Activated CD4-positive, alpha-beta memory T cell treated with anti-CD3 and anti-CD28 coated beads, Interleukin-2, amount 10 ng/mL, durations not matched to agents 7 days and 5 days (primary cell): ENCODE measurements at places on chromosomes 11 and 22. TPM values are rescaled to one million over a fixed set of nuclear protein-coding genes. Genes with fewer than 3 reads are reported as not detected.
A peak's percentile ranks its signal among the peaks of the same experiment; 100 is the strongest.

DNA sequence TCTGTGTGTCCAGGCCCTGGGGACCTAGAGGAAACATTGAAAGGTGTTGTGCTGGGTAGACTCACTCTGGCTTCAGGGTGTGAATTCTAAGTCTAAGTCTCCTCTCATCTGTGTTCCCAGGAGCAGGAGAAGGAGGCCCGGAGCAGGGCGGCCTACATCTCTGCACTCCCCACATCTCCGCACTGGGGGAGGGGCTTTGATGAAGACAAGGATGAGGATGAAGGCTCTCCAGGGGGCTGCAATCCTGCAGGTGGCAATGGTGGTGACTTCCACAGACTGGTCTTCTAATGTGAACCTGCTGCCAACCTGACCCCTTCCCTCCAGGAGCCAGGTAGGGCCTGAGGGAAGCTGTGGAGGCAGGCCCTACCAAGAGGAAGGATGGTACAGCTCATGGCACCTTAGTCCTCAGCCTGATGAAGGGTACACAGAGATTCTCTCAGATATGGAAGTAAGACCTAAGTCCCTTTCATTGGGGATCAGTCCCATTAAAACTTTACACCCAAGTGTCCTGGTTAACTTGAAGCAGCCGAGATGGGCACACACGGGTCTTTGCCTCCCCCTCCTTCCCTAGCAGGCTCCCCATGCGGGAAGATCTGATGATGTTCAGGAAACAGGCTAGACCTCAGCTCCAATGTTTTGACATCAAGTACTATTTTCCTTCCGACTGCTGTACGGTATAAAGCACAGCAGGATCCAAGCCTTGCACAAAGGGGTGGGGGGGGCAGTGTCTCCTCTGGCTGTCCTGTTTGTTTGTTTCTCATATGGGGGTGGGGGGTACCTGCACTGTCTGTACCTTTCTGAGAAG lies 25.0 kb downstream of the USP35 start:
- no peak for DNase-seq

GRCh38 chr11:2104524-2105440 lies 34.4 kb downstream of the IGF2 start:
- no peak for DNase-seq

- peak; percentile 39 for DNase-seq
Observed at GRCh38 chr11:123478352-123478987, 48.4 kb downstream of the GRAMD1B start.

DNA sequence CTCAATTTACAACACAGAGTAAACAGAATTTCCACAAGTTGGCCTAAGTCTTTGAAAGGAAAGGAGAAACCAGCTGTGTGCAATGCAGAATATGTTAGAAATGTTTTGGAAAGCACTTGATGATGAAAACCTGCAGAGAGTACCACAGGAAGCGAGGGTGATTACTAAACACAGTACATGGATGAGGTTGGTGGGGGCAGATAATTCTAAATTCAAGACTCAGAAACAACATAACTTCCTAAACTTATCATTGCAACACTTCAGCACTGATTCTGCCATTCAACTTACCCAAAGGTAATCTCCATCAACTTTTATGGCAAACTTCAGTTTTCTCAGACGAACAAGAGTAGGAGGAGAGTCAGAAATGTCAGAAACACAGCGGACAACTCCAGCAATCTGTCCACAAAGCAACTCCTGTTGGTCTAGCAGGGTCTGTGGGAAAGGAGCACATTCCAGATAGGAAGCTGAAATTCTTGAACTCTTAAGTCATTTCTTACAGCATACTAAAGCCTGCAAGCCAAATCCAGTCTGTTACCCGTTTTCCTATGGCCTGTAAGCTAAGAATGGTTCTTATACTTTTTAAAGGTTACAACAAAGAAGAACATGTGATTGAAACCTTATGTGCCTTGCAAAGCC lies 6.8 kb downstream of the HPS4 start:
- no peak for DNase-seq

DNA sequence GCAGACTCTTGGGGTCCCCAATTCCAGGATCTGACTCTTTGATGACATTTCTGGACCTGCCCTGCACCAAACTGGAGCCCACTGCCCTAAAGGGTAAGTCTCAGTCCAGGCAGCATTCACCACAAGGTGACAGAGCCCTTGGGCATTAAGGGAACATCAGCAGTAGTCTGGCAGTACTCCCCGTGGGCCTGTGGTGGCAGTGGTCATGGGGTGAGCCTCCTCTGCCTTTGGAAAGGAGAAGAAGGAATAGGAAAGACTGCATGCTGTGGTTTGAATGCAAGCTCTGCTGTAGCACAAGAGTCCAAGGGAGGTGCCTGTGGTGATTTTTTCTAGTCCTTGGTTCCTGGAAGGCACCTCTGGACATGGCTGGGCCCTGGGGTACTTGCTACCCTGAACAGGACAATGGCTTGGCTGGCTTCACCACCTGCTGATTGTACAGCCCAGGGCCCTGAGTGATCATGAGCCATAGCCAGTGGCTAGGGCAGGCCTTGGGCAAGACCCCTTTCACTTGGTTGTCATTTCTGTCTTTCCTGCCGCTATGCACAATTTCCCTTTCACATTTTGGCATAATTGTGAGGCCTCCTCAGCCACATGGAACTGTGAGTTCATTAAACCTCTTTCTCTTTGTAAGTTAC lies 160.7 kb upstream of the GRIA4 start:
- DNase-seq = no peak

DNA sequence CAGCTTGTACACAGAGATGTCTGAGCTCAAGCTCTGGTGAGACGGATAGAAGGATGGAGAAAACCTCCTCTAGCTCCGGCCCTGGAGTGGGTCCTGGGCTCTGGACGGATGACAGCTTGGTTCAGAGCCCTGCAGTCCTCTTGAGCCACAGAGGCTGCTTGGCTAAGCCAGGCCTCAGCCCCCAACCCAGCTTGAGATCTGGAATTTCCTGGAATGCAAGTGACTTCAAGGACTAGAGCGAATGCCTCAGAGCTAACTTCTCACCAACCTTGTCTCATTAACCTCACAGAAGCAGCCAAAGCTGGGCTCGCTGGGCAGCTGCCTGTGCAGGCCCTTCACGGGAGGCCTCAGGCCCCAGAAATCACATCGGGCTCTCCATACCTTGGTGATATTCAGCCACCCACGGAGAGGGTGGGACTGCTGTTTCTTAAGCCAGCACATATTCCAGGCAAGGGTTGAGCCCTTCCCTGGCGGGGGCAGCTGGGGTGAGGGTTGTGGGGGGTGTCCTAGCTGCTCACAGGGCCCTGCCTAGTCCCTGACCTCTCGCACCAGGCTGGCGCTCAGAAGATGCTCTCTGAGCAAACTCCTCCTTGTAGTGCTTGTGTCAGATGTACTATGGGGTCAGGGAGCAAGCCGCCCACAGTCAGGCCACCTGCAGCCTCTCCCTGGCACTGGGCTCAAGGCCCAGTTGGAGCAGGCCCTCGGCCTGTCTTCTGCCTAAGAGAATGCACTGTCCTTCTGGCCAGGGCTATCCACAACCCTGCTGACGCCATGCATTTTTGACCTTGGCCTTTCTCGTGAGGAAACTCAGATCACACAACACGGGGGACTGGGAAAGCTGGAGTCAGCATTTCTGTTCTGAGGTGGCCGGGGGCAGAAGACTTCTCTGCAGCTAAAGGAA lies 73.6 kb upstream of the TTLL12 start:
- DNase-seq = no peak

GRCh38 chr22:50600538-50600937 lies at the start of gene MAPK8IP2:
TSS of gene MAPK8IP2 (plus strand) at chr22:50600793. CDS start at chr22:50600819, 26 bp downstream.
- DNase-seq = no peak

- DNase-seq = no peak
Observed at GRCh38 chr22:36327922-36328551, 59.7 kb downstream of the MYH9 start.

GRCh38 chr11:44680982-44681597 lies 45.7 kb upstream of the TSPAN18 start:
- DNase-seq = peak; percentile 92

GRCh38 chr11:116930586-116930985 lies 93.2 kb upstream of the APOA1 start:
- no peak for DNase-seq

DNA sequence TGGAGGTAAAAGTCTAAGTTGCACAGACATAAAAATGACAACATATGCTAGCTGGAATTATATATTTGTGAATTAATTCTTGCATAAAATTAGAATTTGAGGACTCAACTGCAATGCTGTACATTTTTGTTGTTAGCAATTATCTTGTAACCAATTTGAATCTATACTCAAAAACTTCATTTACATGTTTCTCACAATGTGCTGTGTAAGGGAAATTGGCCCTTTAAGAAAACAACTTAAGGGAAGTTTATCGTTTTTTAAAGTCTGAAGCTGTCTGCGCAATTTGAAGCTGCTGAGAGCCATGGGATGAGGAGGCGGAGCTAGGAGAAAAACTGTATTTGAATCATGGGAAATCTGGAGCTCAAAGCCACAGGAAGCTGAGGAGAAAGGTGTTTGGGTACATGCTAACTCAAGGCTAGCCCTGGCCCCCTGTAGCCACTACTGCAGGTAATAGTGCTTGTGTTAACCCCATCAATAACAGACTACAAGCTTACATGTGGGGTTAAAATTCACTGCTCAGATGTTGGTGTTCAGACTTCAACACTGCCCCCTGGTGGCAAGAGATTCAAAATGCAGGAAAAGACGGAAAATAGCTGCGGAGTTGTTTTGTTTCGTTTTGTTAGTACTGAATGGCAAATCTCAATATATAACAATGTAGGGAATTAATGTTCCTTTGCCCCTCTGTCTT lies 126.1 kb downstream of the BRD1 start:
- DNase-seq = no peak

DNA sequence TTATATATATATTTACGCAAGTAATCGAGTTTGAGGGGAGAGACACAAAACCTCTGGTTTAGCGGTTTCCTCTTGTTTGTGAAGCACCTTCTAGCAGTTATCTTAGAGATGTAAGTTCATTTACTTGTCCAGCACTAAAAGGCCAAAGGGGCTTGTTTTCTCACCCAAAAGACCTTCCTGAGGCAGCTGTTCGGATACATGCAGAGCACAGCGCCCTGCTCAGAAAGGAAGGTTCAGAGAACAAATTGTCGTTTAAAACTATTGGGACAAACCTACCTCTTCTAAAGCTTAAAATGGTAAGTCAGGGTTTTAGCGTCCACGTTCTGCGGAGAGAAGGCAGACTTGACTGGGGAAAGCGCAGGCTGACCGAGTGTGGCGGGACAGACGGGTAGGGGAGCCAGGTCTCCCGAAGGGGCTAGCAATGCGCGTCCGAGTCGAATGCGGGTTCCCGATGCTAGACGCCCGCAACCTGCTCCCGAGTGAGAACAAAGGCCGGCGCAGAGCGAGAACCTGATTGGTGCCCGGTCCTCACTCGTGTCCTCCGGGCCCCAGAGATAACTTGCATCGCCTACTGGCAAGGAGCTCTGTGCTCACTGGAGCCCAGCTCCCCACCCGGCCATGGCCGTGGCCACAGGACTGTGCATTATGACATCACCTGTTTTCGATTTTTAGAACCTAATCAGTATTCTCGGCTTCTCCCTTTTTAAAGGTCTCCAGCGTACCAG lies 1.0 kb upstream of the SESN3 start:
- DNase-seq = peak; percentile 71

DNA sequence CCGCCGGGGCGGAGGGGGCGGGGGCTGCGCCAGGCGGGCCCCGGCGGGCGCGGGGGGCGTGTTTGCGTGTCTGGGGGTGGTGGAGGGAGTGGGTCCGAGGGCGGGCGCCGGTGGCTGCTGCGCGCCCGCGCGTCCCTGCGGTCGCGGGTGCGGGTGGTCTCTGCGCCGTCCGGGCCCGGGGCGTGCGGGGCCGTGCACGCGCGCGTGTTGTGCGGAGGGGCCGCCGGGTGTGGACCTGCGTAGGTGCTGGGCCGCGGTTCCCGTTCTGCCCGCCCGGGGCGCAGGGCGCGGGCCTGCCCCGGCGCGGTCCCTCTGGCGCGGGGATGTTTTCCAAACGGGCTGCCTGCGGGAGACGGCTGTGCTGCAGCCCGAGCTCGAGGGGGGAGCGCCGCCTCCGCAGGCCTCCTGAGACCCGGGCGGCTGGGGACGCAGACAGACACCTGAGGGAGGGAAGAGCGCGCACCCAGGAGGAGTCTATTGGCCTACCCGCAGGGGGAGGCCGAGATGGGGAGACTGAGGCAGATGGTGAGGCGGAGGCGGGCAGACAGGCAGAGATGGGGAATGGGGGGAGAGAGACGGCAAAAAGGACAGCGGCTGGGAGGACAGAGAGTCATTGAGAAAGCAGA lies 442 bp downstream of the PELI3 start:
- no peak for DNase-seq

- DNase-seq = no peak
Observed at GRCh38 chr11:117387992-117388755, 60.5 kb downstream of the CEP164 start.

GRCh38 chr11:66462010-66462409 lies 4.7 kb upstream of the PELI3 start:
- DNase-seq = no peak

GRCh38 chr22:48980918-48981317 lies 846.8 kb downstream of the BRD1 start:
- no peak for DNase-seq

GRCh38 chr11:95849087-95849825 lies 59.0 kb downstream of the CEP57 start:
- peak; percentile 23 for DNase-seq

- no peak for DNase-seq
Observed at GRCh38 chr11:120941000-120941399, 82.9 kb upstream of the TBCEL start.

DNA sequence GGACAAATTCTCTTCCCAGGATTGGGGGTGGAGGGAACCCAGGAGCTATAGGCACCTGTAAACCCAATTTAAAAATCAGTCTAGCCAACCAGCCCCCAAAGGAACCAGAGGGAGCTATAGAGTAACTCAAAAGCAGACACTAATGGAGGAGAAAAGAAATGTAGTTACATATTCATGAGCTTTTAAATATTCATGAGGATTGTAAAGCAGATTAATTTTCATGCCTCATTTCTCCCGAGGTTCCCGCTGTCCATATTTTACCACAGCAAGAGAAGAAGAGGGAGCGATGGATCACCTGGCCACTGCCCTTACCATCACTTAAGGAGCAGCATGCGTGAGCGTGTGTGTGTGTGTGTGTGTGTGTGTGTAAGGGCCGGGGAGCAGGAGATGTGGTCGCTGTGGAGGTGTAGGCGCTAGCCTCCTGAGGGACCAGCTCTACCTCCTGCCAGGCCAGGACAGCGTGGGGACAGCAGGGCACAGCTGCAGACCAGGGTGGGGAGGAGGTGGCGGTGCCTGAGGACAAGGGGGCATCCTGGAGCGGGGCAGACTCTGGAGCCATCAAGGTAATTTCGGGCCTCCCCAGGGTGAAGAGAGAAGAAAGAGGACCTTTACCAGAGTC lies 100.7 kb upstream of the THY1 start:
- no peak for DNase-seq

CRKL gene
- total RNA-seq = 84.8 TPM

PRR5L gene
- 30.2 TPM for total RNA-seq

SAC3D1 gene
- total RNA-seq = 24.8 TPM

DUSP8 gene
- 2.7 TPM for total RNA-seq

OR10V1 gene
- not detected for total RNA-seq

NXPE1 gene
- not detected for total RNA-seq

FGF4 gene
- total RNA-seq = not detected

LRRC10B gene
- total RNA-seq = not detected

POU2F3 gene
- not detected for total RNA-seq

GLB1L3 gene
- 6.9 TPM for total RNA-seq

SCUBE2 gene
- total RNA-seq = not detected
